ENCODE measurements at places on chromosomes 11 and 22. TPM values are rescaled to one million over a fixed set of nuclear protein-coding genes. Genes with fewer than 3 reads are reported as not detected.

The CRYBA4 gene
- not detected for total RNA-seq

The TSGA10IP gene
- not detected for total RNA-seq

The CARNS1 gene
- 0.48 TPM for total RNA-seq

The C11orf91 gene
- not detected for total RNA-seq

The IL17RA gene
- 43.4 TPM for total RNA-seq

All from transverse colon (tissue), 4 donors.